ENCODE measurements at places on chromosomes 3 and 15.

GRCh38 chr15:28456476-28457395 lies 76.0 kb downstream of the GOLGA8G start:
- no peak for DNase-seq

DNA sequence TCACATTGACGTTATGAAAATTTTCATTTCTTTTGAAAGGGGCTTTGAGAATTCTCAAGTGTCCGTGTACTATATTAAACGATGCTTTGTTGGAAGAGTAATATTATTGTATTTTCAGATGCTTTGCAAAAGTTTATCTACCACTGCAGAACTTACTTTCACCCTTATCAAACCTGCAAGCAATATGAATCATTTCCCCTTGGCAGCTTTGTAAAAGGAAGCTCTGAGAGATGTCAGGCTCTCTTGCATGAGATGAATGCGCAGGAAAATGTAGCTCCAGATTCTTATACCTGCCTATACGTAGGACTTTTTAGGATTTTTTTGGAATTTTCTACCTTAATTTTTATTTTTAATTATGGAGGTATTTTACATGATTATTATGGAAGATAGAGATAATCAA lies 34.5 kb downstream of the GPD1L start:
- DNase-seq = no peak

DNA sequence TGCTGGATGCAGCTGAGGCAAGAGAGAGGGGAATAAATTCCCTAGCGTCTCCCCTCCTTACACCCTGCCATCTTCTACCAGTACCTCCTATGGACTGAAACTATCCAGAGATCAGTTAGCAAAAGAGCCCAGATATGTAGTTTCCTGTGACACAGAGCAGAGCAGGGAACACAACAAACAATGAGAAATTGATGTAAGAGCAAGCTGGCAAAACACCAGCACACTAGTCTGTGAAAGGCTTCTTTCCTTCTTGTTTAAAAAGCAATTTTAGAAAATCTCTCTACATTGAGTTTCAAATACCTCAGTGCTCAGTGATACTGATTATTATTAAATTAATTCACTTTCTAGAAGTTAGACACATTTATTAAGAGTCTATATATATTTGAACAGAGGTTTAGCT lies 215.6 kb upstream of the AZI2 start:
- no peak for DNase-seq

DNA sequence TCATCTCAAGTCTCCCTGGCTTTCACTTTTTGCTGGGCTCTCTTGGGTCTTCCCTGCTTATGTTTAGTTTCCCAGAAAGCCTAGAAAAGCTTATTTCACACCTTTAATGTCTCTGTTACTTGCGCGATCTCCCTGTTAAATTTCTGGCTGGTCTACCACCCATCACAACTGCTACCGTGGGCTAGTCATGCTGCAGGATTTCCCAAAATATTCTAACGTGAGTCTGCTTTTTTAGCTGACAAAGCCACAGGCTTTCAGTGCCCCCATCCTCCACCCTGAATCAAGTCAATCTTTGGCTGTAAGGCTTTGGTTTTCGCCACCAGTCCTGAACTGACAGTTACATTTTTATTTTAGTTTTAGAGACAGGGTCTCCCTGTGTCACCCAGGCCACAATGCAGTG lies 74.1 kb downstream of the SUMF1 start:
- DNase-seq = no peak

DNA sequence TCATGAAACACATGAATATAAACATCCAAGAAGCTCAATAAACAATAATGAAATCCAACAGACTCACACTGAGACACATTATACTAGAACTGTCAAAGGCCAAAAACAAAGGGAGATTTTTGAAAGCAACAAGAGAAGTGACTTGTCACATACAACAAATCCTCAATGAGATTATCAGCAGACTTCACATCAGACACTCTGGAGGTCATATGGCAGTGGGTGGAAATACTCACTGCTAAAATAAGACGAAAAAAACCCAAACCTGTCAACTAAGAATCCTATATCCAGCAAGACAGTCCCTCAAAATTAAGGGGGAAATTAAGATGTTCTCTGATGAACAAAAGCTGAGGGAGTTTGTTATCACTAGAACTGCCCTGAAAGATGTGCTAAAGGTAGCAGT lies 125.4 kb upstream of the MELTF start:
- no peak for DNase-seq

DNA sequence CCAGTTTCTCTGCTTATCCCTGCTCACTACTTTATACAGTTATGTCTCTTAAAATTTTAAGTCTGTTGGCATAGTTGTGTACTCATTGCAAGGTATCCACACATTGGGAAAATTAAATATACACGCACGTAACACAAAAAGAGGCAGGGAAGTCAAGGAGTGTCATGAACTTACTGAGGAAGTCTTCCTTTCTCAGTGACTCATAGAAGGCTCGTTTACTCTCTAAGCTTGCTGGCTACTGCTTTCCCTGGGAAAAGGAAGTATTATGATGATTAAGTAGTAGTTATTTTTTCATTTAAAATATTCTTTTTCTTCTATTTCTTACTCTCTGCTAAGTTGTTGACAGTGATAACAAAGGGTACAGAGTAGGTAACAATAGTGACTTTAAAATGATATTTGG lies 287.3 kb downstream of the UBE2E2 start:
- DNase-seq = no peak

GRCh38 chr3:186383026-186383993 lies 21.3 kb upstream of the DGKG start:
- no peak for DNase-seq

GRCh38 chr3:178875157-178875556 lies 196.5 kb downstream of the ZMAT3 start:
- no peak for DNase-seq

GRCh38 chr15:40511472-40512133 lies 40.8 kb downstream of the CHST14 start:
- DNase-seq = no peak

Data from NCI-H524 treated with DMSO at 0.1 percent for 48 hours (cell line).